Ureter (tissue), 1 donor: ENCODE measurements at places on chromosomes 2 and 18.

- peak; percentile 71 for DNase-seq
Measured at GRCh38 chr2:223797037-223797436, 40.3 kb downstream of the AP1S3 start.

DNA sequence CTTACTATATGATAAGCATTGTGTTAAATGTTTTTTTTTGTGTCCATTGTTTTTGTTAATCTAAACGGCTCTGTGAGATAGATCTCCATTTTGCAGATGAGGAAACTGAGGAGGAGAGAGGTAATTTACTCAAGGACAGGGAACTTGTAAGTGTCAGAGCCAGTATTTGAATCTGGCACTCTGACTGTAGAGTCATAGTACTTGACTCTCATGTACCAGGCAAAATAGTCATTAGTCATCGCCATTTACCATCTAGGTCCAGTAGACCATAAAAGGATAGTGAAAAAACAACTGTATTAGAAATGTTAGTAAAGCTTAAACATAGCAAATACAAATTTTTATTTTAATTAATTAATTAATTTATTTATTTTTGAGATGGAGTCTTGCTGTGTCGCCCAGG lies 4.8 kb downstream of the PSMD14 start:
- no peak for DNase-seq

DNA sequence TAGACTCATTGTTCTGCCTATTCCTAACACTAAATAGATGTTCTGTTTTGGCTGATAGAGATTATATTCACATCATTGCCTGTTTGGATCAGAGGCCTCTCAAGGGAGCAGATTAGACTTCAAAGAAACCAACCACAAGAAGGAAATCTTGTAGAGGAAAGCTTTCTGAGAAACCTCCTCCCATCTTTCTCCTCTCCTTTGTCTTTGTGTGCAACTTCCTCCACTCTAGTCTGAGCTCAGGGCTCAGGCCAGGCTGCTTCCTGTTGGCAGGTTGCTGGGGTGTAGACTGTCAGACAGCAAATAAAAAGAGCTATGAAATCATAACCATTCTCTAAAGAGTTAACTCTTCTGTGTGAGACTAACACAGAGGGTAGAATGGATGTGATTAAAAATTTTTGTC lies 113.0 kb downstream of the TGFA start:
- DNase-seq = no peak

DNA sequence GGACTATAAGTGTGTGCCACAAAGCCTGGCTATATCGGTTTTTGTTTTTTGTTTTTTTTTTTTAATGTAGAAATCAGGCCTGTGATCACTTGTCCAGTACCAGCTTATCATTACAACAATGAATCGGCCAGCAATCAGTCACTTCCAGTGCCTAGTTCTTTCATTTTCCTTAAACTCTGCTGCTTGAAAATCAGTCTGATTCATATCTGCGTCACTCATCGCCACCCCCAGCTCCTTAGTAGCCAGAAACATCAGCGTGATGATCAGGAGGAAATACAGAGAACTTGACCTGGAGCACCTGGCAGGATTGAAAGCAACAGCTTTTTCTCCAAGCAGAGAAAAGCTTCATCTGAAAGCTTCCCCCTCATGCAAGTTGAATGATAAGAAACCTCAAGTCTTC lies 75.4 kb downstream of the SPTBN1 start:
- DNase-seq = no peak

DNA sequence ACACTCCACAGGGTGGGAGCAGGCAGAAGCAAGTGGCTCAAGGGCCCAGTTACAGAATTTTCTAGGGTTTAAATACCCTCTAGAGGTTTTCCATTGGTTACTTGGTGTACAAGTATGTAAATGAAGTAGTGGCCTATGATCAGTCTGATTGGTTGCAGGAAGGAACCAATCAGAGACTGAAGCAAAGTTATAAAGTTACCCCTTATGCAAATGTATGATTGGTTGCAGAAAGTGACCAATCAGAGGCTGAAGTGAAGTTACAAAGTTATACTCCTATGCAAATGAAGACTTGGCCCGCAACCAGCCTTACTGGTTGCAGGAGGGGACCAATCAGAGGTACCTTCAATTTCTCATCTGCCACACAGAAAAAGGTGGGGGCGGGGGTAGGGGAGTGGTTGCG lies 154.6 kb downstream of the INO80D start:
- no peak for DNase-seq

GRCh38 chr2:179744401-179744800 lies 117.0 kb downstream of the ZNF385B start:
- no peak for DNase-seq

DNA sequence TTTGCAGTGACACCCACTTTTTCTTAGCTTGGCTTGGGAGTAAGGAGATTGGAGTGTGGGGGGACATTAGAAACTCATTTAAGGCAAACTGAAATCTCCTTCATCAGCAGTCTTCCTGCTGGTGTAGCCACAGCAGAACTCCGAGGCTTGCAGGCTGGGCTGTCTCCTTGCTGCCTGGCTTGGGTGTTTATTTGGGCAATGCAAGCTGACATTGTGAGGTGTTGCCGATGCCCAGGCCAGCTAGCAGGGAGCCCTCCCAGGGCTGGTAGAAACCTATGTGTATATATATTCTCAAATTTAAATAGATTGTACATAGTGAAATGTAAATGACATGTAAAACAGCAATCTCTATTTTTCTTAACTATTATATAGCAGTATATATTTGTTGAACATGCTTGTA lies 11.8 kb downstream of the GDF7 start:
- DNase-seq = no peak

DNA sequence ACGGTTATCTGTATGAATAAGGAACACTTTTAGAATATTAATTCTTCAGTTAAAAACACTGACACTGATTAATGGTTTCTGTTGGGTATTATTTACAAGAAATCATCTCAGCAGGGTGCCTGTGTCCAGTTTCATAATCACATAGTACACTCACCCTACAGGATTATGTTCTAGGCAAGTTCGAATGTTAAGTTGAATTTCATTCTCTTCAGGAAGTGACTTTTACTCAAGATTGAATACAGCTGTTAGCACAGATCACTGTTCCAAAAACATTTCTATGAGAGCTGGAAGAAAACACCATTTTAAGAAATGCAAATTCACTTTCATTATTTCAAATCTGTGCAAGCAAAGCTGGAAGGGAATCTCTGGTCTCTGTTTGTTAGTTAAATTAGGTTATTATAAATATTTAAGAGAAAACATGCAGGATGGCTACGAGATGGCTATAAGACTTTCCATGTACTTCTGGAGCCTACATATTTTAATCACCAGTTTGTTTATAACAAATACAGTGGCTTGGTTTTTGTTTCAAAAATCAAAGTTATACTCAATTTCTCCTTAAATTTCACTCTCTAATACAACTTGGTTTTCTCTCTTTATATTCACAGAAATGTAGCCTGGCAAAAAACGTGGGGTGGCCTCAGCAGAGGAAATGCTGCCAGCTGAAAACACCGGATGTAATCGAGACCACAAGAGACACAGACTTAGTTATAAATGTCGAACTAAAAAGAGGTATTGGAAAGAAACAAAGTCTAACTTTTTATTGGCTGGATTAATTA lies 65.8 kb downstream of the RBMS1 start:
- DNase-seq = no peak

GRCh38 chr2:240915526-240916341 lies 9.6 kb downstream of the CROCC2 start:
- DNase-seq = no peak
